ENCODE measurements at places on chromosomes 5 and 9.
A peak's percentile ranks its signal among the peaks of the same experiment; 100 is the strongest.

- DNase-seq: no peak
These were observed 9.9 kb downstream of the HNRNPH1 start for GRCh38 chr5:179613460-179614071.

GRCh38 chr9:129785866-129786265, 17.1 kb upstream of the TOR1B start:
- DNase-seq: no peak

- DNase-seq: peak; percentile 52
These were observed 2.7 kb downstream of the GCNT4 start for GRCh38 chr5:75049456-75050351.

DNA sequence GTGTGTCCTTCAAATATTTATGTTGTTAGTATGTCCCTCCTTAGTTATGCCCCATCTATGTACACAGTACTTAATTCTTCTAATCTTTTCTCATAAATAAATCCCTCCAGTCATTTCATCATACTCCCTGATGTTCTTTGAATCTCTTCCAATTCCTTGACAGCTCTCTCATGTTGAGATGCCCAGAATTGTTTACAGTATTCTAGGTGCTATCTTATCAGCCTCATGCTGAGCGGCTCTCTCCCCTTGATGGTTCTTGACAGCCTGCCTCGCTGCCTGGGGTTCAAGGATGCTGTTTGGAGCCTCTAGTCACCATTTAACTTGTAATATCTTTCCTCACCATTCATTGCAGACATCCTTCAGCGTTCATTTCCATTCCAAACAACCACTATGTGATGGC, 799.2 kb downstream of the BRINP1 start:
- no peak for DNase-seq

- DNase-seq: no peak
These were observed 118.2 kb upstream of the TBC1D2 start for GRCh38 chr9:98373609-98374008.

GRCh38 chr9:98571643-98572042, 137.1 kb downstream of the GABBR2 start:
- no peak for DNase-seq

DNA sequence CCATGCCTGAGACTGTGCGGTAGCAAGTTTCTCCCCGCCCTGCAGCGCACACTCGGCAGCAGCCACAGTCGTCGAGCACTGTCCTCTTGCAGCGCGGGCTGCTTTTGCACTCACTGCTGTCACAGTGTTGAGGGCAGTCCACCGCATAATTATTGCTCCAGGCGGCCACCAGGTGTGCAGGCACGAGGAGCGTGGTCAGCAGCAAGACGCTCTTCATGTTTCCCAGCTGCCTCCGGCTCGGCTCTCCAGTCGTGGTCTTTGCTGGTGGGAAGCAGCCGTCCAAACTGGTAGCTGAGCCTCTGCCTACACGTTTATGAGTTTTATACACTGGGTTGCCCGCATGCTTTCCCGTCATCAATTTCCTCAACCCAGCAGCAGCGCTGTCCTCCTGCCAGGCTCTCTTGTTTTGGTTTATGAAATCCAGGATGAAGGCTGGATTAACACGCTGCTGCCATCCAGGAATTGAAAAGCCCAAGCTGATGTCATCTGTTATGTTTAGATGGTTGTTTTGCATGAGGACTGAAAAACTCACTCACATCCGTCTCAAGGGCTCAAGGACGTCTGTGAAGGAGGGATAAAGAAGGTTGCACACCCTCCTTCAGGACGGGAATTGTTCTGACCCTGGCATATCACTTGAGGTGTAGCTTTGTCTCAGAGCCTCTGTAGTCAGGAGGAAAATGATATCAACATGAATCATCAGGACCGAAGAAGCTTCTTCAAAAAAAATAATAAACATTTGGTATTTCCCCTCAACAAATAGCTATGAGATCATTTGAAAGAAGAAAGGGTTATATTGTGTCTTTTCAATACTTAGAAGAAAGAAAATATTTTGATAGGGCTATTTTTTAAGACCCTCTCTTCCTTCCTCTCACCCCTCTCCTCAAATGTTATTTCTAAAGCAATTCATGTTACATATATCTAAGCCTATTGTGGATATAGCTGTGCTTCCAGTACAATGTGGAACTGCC, at the start of gene ESM1:
Gene ESM1, minus strand, starts transcription at position 293 of the 968 bp plus-strand sequence. Its CDS starts 76 bp downstream, at position 217.
- no peak for DNase-seq

DNA sequence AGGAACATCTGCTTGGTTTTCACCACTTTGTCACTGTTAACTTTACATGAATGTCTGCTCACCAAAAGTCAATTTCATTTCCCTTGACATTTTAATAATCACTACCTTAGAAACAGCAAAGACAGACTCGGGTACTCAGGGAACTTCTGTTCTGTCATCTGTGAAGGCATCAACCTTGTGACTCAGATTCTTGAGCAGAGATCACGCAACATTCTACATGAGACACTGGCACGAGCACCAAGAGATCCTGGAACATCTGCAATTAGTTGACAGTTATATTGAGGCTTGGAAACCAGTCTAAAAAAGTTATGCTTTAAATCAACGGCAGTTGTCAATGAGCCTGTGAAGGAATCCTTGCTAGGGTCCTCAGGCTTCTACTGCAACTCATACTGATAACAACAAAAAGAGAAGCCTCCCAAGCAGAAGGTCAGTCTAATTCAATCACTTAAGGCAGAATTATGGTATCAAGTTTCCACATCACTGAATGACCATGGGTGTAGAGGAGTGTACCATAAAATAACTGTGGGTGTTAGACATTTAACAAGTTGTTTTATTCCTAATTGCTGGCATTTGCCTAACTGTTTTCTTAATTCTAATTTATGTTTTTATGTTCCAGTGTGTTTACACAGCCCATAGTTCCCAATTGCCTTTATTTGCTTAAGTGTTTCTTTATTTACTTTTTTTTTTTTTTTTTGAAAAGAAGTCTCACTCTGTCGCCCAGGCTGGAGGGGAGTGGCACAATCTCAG, 3.3 kb upstream of the PBX3 start:
- DNase-seq: no peak

DNA sequence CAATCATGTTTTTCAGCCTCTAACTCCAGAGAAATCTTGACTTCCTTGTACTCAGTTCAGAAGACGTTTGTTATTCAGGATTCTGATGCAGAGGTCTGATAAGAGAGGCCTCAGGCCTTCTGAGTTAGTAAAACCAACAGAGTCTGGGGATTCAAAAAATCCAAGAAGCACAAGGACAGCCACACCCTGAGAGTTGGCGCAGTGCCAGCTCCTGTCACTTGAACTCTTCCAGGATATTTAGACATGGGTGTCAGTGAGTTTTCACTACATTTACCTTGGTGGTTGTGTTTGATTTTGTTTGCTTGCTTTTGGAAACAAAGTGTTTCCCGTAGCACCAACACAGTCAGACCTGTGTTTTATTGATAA, 41.6 kb upstream of the PDE8B start:
- DNase-seq: no peak

DNA sequence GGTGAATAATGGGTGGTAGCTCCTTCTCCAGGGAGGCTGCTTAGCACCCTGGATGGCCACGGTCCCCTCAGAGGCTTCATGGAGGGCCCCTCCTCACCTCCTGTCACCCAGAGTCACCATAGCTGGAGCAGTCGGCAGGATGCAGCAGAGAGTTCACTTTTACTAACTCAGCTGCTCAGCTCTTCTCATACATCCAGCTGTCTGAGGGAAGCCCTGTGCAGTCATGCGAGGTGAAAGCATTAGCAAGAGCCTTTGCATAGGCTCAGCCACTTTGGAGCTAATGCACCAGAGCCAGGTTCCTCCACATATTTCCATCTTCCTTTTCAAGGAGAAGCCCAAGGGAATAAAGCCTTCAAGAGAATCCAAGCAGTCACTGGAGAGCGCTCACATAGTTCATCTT, 499.2 kb downstream of the BNC2 start:
- DNase-seq: no peak

GRCh38 chr9:120642129-120642770, 62.3 kb upstream of the CDK5RAP2 start:
- no peak for DNase-seq

DNA sequence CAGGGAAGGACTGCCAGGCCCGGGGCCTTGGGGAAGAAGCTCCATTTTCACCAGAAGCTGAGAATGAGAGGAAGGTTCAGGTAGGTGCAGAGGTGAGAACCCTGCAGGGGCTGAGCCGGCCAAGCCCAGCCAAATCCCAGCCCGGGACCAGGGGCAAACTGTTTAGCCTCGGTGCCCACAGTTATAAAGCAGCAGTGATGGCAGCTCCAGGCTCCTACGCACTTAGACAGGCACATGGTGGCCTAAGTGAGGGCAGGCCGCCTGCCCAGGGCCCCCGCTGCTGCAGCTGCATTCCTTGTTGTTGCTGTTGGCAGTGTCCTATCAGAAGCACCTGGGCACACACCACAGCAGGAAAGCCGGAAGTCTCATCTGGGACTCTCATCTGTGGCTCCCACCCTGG, 159.9 kb upstream of the FOXD4L5 start:
- DNase-seq: no peak

DNA sequence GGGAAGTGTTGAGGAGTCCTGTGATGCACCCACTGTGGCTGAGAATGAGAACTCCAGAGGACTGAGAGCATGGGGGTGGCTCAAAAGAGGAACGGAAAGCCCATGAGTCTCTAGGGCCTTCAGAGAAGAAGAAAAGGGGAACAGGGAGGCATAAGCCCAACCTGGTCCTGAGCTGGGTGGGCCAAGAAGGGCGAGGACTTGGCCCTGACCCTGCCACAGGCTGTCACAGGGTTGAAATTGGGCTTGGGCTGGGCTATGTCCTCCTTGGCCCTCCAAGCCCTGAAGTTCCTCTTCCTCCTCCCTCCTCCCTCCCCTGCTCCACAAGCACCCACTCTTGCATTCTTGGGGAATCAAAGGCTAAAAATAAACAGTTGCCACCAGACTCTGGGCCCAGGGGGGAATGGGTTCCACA, 49.3 kb upstream of the PPARGC1B start:
- no peak for DNase-seq

DNA sequence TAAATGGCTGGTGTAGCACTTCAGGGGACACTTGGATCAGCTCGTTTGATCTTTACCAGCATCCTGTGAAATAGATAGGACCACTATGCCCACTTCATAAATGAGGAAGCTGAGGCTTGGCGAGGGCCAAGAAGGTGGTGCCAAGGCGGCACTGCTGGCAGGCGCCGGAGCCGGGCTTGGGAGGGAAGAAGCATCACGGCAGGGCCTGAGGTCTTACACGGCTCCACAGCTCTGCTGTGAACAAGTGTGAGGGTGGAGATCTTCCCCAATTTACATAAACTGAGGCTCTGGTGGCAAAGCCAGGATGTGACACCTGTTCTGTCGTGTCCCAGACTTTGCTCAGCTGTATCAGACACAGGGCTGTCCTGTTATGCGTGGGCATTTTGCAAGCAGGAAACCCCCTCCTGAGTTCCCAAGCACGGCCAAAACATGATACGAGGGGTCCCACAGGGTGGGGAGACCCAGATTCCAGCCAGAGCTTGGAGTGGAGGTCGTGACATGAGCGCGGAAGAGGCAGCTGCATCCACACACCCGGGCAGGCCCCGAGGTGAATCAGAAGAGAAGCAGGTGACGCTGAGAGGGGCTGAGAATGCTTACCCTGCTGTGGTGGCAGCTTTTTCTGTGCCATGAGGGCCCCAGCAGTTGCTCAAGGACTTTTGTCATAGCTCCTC, 117.5 kb upstream of the BOD1 start:
- no peak for DNase-seq

DNA sequence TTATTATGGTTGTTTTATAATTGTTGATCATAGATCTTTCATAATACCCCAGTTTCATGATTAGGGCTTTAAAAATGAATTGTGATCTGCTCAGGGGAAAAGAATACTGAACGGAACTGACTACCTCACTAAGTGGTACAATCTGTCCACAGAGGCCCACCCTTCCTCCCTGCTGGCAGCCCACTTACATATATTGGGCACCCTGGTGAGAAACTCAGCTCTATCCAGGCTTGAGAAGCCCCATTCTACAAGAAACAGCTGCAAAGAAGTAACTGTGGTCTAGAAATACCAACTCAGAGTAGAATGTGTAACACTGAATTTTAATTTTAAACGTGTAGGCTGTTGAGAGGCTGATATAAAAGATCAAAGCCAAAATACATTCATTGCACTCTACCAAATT, 46.9 kb downstream of the TSSK1B start:
- DNase-seq: no peak

GRCh38 chr9:75041041-75041440, 12.9 kb upstream of the CARNMT1 start:
- DNase-seq: no peak

DNA sequence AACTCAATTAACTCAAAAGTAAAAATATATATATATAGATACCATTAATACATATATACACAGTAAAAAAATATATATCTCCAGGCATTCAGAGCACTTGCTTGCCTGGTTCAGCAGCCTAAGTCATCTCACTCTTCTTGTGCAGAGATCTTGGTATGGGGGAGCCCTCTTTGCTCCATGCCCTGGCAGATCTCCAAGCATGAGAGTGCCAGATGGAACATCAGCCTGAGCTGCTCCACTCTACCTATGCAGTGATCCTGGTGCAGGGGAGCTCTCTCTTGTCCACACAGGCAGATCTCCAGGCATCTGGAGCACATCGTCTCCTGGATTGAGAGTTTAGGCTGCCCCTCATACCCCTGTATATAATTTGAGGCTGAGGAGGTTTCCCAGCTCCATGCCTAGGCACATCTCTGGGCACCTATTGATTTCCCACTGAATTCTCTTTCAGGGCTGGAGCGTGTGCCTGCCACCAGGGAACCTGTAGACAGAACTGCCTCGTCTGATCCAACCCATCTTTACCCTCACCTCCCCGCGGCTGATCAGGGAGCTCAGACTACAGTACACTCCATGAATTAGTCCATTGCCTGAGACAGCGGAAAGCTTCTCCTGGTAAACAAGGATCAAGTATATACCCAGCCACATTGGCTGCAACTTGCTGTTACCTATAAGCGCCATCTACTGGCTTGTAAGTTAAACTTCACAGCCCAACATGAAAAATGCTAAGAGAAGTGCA, 342.4 kb upstream of the GRIA1 start:
- no peak for DNase-seq

- DNase-seq: peak; percentile 33
These were observed at the start of gene CERCAM for GRCh38 chr9:128420651-128421481. Gene CERCAM (plus strand): TSS chr9:128420857. CDS start chr9:128420878, 21 bp downstream.

GRCh38 chr9:116287721-116288120, 134.1 kb downstream of the PAPPA start:
- DNase-seq: no peak

GRCh38 chr9:111458139-111459009, 25.8 kb downstream of the ECPAS start:
- no peak for DNase-seq

DNA sequence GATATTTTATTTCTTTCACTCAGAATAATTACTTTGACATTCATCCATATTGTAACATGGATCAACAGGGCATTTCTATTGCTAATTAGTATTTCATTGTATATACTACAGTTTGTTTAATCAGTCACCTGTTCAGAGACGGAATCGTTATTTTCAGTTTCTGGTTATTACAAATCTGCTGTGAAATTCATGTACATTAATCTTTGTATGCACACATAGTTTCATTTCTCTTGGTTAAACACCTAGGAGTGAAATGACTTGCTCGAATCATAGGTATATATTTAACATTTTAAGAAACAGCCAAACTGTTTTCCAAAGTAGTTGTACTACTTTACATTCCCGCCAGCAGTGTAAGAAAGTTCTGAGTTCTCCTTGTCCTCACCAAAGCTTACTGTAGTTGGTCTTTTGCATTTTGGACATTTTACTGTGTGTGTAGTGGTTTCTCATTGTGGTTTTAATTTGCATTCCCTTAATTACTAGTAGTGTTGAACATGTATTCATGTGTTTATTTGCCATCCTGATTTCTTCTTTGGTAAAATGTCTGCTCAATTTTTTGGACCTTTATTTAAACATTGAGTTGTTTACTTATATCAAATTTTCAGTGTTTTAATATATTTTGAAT, 198.2 kb downstream of the SAXO1 start:
- DNase-seq: no peak

Data from activated T-cell treated with anti-CD3 and anti-CD28 coated beads for 1 hour (primary cell).